ENCODE measurements at places on chromosomes 6 and 20.

DNA sequence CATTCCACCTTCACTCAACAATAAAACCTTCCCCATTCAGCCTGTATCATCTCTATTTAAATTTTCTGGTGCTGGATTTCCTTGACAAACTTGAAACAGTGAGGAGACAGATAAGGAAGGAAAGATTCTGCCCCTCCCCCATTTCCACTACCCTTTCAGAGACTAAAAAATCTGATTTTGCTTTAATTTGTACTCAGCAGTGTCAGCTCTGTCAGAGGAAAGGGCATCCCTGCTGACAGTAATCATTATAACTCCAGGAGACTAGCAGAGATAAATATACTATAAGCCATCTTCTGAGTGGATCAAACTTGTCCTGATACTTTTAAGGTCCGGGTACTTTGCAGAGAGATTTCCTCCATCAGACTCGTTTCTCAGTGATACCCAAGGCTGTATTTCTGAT is 155.6 kb downstream of the SAMD5 start:
- no peak for DNase-seq

GRCh38 chr6:132458887-132459604 is 53.9 kb downstream of the STX7 start:
- no peak for DNase-seq

DNA sequence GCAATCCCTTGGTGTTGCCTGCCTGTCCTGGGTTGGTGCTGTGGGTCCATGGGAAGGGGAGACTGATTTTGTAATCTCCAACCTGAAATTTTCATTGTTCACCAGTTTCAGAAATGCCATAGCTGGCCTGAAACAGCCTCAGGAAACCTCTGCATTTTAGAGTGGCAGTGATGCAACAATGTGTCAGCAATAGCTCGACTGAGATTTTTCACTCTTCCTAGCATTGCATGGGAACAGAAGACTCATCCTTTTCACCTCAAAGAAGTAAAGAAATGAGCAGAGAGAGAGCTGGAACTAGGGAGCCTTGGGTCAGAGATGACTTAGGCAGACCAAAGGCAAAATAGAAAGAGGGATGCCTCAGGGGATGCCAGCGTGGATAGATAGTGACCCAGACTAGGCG is 23.7 kb upstream of the TMEM14A start:
- no peak for DNase-seq

GRCh38 chr20:10843146-10843711 is 169.4 kb upstream of the JAG1 start:
- DNase-seq: no peak

DNA sequence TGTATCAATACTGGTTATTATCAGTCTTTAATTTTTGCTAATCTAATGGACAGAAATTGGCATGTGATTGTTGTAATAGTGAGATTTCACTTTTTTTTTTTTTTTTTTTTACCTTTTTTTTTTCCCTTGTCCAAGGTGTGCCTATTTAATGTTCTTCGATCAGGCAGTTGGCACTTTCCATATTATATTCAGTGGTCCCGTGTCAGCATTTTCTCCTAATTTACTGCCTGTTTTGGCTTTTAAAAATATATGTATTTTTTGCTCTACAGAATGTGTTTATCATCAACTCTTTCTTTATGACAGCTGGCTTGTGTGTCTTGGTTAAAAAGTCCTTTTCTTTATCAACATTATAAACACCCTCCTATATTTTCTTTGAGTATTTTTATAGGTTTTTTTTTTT is 39.4 kb downstream of the CDYL start:
- DNase-seq: no peak

GRCh38 chr6:158043586-158044524 is 62.2 kb downstream of the SYNJ2 start:
- no peak for DNase-seq

Data from COR-L47 (cell line).